DND-41 (cell line): ENCODE measurements at places on chromosomes 4 and X.
A peak's percentile ranks its signal among the peaks of the same experiment; 100 is the strongest.

DNA sequence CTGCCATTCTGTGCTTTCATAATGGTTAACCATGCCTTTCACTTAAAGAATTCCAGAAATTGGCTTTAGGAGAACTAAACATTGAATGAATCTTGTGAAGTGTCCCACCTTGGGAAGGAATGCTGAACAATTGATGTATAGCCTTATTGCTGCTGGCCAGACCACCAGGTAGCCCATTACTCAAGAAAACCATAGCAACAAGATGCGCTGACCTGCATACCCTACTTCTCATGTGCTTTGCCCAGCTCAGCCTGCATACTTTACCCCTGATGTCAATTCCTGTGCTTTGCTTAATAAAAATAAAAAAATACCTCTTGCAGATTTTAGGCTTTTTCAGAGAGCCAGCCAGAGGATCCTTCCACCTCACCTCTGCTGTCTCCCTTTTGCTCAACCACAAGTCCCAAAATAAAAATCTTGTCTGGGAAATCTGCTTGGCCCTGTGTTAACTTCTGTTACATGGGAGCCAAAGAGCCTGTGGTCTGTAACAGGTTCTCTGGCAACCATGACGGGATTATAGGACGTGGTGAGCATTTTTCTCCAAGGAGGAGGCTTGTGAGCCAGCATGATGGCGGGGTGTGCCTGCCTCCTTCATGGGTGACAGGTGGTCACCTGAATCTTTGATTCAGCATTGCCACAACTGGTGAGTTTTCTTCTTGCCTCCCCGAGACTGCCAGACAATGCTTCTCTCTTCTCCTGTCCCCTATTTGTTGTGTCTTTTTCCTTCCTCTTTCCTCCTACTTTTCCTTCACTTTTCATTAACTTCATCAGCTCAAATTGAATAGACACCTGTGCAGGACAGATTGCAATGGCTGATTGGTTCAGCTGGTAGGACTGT is 106.8 kb downstream of the ARSJ start:
- no peak for DNase-seq

- no peak for DNase-seq
These were observed 24.8 kb downstream of the SMIM20 start for GRCh38 chr4:25938787-25939186.

GRCh38 chr4:86451560-86452330 is 91.9 kb upstream of the MAPK10 start:
- DNase-seq = no peak

DNA sequence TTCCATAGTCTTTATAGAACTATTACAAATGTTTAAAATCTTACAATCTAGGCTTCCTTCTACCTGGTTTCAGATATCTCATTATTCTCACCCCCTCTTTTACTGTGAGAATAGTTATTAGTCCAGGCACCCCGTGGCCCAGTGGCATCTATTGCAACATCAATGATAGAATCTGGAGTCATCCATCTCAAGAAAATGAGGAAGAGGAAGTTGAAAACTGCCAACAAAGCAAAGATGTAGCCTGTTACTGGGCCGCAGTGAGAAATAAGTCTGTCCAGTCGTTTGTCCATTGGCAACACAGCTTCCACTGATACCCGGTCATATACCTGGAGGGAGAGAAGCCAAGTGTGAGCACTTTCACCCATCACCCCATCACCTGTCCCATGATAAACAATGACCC is 6.0 kb upstream of the ASB11 start:
- no peak for DNase-seq

- DNase-seq = no peak
These were observed 8.3 kb upstream of the HOPX start for GRCh38 chr4:56689201-56689969.

DNA sequence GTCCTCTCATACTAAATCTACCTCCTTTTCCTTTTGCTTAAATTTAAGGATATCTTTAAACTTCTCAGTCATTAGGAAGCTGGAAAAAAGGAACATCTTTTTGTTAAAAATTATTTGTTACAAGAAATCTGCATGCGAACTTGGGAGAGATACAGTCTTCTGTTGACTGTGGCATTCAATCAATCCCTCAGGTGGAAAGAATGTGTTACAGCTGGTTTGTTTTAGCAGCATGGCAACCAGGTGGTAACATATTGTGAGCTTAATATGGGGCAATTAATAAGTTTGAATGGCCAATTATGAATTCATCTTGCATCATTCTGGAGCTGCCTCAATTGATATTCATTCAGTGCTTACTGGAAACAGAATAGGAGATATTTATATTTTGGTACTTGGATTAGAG is 135.0 kb downstream of the GC start:
- DNase-seq = no peak

DNA sequence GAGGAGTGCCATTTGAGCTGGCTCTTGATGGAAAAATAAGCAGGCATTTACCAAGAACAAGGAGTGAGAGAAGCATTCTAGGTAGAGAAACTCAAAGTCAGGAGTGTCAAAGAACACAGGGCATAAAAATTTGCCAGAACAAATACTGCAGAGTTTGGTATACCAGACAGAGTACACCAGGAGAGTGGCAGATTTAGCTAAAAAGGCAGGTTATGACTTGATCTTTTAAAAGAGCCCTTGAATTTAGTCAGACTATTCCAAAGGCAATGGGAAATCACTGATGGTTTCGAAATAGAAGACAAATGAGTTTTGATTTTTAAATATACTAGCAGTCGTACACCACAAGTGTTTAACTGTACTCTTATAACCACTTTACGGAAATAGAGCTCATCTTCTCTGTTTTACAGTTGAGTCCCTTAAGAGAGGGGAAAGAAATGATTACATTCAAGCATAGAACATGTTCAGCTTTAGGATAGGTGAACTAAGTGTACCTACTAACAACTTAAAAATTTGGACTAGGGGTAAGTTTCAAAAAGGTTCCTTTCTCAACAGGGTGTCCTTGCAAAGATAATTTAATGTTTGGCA is 10.2 kb downstream of the UBE2D3 start:
- DNase-seq = no peak

DNA sequence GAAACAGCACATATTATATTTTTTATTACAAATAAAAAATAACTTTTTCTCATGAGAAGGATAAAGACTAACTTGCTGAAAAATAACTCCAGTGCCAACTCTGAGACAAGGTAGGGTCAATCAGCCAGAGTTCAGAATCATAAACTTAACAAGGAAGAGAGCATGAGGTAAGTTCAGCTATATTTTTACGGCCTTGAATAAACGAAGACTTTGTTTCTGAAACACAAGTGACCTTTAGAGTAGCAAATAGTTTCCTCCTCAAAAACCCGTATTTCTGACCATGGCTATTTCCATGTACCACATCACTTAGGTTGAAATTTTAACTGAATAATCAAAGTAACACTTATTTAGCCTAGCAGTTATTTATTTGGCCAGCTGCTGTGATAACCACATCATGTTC is 45.5 kb downstream of the PRDM5 start:
- DNase-seq = no peak

- no peak for DNase-seq
These were observed 210.4 kb upstream of the HCCS start for GRCh38 chrX:10900585-10901289.

GRCh38 chrX:105228602-105229001 is 8.1 kb upstream of the TEX13A start:
- DNase-seq = no peak

DNA sequence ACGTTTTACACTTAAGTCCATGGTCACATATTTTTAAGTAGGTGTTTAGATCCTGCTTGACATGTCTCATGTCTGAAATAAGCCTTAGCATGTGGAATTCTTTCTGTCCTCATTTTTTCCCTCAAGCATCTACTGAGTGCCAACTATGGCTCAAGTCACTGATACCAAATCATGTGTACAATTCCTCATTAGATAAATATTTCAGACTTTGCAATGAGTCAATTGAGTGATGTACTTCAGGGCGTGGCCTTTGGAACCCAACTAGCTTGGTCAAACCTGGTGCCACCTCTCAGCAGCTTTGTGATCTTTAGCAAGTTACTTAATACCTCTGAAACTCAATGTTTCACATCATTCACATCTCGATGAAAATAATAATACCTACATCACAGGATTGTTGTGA is 12.6 kb upstream of the JADE1 start:
- no peak for DNase-seq

GRCh38 chr4:78369679-78370078 is 181.9 kb upstream of the ANXA3 start:
- DNase-seq = no peak

- DNase-seq = no peak
These were observed 120.7 kb upstream of the MED14 start for GRCh38 chrX:40855932-40856515.

DNA sequence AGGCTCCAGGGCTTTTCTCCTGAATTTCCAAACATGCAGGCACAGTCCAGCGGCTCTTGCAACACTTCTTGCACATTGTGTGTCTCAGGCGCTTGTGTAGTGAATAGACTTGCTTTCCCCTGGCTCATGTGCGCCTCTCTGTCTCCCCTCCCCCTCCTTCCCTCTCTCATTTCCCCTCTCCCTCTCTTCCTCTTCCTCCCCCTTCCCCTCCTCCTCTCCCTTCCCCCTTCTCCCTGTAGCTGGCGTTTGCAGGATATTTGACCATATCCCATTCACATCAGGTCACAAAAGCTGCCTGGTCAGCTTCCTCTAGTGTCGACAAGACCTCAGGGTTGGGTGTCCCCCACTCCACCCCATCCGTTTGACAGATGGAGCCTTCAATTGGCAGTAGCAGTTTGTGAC is 2.4 kb downstream of the CHST7 start:
- DNase-seq = no peak

- peak; percentile 62 for DNase-seq
These were observed 218.2 kb downstream of the IDS start for GRCh38 chrX:149286940-149287349.

DNA sequence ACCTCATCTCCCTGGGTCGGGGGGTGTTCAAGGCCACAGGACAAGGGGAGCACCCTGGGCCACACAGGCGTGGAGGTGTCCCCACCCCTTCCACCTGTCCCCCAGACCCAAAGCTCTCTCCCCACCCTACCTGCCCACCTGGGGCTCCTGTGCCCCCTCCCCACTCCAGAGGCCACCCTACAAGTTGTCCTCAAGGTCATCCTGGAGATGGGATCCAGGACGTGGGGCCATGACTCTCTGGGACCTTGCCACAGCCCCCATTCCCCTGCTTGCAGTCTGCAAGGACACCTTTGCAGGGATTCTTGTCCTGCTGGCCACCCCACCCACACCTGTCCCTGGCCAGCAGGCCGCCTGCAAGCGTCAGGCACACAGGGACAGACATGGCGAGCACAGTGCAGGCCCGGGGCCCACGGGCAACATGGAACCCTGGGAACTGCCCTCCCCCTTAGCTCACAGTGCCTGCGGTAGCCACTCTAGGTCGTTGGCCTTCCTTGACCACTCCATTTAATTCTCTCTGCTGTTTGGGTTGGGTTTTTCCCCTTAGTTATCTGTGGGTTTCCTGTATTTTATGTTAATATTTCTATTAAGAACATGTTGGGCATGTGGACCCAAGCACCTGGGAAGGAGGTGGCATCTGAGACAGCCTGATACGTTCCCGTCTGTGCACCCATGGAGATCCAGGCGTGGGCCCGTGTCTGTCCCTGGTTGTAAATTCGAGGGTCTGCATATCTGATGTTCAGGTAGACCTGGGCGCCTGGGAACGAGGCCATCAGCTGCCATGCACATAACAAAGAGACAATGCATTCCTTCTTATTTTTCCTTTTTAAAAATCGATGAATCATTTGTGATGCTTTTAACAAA is 197.5 kb downstream of the AFAP1 start:
- no peak for DNase-seq

DNA sequence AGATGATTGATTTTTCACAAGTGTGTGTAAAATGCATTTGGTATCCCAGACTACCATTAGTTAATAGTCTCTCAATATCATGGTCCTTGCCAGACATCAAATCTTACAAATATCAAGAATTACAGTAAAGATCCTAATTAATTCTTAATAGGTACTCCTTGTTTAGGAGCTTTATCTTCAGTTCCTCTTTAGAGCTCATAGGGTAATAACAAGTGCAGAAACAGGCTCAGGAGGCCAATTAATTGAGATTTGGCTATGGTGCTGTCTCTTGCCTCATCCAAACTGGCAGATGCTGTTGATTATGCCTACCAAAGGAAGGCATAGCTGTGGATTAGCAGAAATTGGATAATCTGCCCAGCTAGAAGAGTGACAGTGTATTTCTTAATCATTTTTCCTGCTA is 6.9 kb downstream of the MTMR1 start:
- DNase-seq = no peak

DNA sequence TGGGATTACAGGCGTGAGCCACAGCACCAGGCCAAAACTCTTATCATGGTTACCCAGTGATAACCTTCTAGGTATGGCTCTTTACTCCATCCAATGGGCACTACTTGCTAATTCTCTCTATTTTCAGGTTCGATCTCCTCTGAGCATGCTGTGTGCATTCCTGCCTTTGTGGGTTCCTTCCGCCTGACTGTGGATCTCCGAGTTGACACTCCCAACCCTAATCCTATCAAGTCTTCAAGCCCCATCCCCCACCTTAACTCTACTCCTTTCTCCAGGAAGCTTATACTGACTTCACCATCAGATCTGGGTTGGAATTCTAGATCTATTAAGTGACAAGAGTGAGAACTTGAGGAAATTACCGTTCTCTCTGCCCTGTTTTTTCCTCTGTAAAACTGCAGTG is 64.6 kb downstream of the ZAR1 start:
- DNase-seq = no peak

DNA sequence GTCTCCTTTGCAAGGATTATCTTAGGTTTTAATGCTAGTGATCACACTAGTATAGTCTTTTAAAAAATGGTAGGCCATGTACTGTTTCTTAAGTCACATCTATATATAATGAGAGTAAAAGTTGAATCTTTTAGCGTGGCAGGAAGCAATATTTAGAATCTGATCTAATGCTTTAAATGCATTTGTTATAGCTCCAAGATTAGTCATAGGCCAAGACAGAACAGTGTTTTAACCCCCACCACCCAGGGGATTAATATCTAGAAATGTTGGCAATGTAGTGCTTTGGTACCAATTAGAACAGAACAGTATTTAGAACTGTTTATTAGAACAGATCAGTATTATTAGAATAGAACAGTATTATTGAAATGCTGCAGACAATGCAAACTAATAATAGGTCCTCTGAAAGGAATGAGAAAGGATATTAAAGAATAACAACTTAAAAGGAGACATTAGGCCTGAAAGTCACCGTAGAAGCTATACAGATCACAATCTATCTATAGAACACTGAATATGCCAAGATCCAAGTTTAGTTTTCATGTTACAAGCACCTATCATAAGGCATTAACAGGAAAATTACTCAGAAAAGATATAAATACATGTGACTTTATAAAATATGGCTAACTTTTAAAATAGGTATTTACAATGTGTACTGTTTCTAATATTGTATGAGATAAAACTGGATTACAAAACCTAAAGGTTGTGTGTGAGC is 146.2 kb downstream of the NPNT start:
- no peak for DNase-seq

GRCh38 chr4:99490286-99490685 is 20.5 kb upstream of the C4orf17 start:
- no peak for DNase-seq

GRCh38 chrX:38103857-38104812 is 97.8 kb downstream of the SYTL5 start:
- DNase-seq = no peak
